Stimulated activated CD8-positive, alpha-beta memory T cell treated with anti-CD3 and anti-CD28 coated beads, Interleukin-4, amount 100 ng/mL, for 1 hour (primary cell): ENCODE measurements at places on chromosomes 11 and 22.
A peak's percentile ranks its signal among the peaks of the same experiment; 100 is the strongest.

GRCh38 chr11:122486793-122487495 lies 168.6 kb upstream of the UBASH3B start:
- DNase-seq, result no peak

DNA sequence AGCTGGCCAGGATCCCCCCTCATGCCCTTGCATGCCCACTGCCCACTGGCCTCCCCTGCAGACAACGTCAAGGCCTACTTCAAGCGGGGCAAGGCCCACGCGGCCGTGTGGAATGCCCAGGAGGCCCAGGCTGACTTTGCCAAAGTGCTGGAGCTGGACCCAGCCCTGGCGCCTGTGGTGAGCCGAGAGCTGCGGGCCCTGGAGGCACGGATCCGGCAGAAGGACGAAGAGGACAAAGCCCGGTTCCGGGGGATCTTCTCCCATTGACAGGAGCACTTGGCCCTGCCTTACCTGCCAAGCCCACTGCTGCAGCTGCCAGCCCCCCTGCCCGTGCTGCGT lies 7.9 kb downstream of the AIP start:
- no peak for DNase-seq

- no peak for DNase-seq
Measured at GRCh38 chr22:22787151-22787550, 100.5 kb upstream of the IGLL5 start.

- no peak for DNase-seq
Measured at GRCh38 chr11:3939211-3939610, 83.7 kb downstream of the STIM1 start.

- DNase-seq, result no peak
Measured at GRCh38 chr11:9760193-9760575, 96.3 kb downstream of the SWAP70 start.

- no peak for DNase-seq
Measured at GRCh38 chr11:70135625-70136059, 57.5 kb downstream of the ANO1 start.

- DNase-seq, result no peak
Measured at GRCh38 chr22:46026899-46027210, 49.9 kb upstream of the WNT7B start.

DNA sequence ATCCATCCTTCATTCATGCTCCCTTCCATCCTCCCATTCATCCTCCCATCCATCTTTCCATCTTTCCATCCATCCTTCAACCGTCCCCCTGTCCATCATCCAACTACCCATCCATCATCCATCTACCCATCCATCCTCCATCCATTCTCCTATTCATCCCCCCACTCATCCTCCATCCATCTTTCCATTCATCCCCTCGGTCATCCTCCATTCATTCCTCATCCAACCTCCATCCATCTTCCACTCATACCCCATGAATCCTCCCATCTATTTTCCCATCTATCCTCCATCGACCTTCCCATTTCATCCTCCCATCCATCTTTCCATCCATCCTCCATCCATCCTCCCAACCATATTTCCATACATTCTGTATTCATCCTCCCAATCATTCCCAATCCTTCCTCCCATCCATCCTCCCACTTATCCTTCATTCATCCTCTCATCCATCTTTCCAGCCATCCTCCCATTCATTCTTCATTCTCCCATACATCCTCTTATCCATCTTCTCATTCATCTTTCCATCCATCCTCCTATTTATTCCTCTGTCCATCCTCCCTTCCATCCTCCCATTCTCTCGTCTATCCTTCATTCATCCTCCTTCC lies 29.9 kb downstream of the IGLL1 start:
- DNase-seq, result no peak

- DNase-seq, result no peak
Measured at GRCh38 chr11:114129142-114129541, 69.6 kb downstream of the ZBTB16 start.

GRCh38 chr11:73273222-73273895 lies 1.2 kb downstream of the P2RY6 start:
- DNase-seq, result no peak

DNA sequence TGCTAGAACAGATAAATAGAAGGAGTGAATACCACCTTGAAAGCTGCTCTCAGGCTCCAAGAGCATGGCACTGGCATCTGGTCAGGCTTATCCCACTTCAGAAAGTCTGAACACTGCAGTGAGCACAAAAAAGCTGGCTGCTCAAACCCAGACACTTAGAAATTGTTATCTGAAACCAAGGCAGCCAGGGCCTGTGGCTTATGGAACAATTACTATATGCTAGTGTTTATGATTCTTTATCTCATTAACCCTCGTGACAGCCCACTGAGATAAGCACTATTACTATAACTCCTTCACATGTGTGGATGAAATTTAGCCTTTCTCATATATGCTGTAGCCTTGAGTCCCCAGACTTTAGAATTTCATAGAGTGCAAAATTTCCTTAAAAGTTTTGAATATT lies 400.2 kb downstream of the RAB38 start:
- no peak for DNase-seq

- no peak for DNase-seq
Measured at GRCh38 chr22:46401370-46401769, 65.9 kb downstream of the TRMU start.

- DNase-seq, result no peak
Measured at GRCh38 chr11:6357222-6357621, 33.1 kb upstream of the SMPD1 start.

DNA sequence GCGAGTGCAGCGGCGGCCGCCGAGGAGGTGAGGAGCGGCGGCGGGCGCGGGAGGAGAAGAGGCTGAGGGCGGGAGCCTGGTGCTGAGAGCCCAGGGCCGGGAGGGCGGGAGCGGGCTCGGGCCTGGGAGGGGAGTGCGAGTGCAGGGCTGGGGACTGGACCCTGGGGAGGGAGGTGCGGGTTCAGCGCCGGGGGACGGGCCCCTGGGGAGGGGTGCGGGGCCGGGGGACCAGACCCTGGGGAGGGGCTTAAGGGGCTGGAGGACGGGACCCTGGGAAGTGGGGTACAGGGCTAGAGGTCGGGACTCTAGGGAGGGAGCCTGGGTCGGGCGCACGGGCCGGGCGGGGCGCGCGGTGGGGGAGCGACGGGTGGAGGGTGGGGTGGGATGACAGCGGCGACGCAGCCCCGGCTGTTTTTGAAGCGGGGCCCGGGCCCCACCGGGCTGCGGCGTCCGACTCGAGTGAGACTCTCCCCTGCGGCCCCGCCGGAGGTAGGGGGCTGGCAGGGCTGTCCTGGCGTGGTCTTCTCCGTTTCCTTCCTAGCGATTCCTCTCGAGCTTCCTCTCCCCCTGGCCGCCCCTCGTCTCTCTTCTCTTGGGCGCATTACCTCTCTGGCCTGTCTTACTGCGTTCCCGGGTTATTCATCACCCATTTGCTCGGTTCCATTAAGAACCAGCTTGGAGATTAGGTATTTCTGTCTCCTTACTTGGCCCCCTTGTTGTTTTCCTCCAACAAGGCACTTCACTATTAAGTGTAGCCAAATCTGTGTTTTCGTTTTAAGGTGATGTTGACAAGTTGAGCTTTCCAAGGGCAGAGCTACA lies 754 bp downstream of the NUP50 start:
- peak; percentile 6 for DNase-seq

- no peak for DNase-seq
Measured at GRCh38 chr22:34975721-34976120, 90.2 kb upstream of the ISX start.

DNA sequence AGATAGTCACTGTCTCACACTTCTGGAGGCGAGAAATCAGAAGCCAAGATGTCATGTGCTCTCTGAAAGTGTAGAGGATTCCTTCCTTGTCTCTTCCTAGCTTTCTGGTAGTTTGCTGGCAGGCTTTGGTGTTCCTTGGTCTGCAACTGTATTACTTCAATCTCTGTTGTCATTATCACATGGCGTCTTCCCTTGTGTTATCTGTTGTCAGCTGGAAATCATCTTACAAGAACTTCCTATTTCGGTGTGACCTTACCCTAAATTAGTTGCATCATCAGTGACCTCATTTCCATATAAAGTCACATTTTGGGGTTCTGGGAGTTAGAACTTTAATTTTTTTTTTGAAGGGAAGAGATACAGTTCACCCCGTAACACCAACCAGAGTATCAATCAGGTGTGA lies 3.3 kb upstream of the LIN7C start:
- no peak for DNase-seq

DNA sequence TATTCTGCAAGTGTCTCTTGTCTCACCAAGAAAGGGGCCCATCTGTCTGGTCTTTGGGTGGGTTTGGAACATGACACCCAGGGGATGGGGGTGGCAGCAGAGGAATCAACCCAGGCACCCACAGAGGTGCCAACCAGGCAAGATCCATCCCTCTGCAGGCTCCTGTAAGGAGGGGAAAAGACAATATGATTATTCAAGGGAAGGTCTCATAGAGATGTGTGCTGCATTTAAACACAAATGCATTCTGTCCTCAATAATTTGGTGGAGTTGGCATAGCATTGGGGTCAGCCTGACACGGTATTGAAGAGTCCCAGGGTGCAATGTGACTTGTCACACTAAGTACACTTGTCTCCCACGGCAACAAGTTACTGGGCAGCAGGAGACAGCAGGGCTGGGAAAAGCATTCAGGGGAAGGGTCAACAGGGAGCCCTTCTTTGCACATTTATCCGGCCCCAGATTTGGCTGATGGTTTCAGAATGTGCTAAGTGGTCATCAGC lies 33.1 kb upstream of the SPON1 start:
- no peak for DNase-seq

DNA sequence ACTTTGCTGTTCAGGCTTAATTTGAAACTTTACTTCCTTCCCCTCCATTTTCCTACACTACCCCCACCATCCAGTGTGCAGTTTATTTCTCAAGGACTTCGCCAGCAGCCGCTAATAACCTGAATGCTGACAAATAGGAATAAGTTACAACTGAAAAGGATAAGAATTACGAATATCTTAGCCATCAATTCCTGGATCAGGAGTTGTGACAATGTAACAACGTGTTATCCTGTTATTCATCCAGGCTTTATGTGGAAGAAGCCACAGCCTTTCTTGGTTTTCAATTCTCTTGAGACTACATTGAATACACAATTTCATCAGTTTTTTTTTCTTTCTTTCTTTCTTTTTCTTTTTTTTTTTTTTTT lies 5.9 kb downstream of the HBG1 start:
- no peak for DNase-seq

DNA sequence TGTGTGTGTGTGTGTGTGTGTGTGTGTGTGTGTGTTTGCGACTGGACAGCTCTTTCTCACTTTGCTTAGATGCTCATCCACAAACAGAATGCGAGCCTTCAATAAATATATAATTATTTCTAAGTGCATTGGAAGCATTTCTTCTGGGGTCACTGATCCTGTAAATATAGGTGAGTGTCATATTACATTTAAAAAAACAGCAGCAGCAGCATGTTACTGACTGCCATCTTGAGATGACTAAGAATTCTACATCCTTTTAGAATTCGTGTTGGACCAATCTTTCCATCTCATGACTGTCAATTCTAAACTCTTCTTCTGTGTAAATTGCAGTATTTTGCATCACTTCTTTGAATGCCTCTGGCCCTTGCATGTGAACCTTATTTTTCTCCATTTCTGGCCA lies 238.0 kb upstream of the DDI1 start:
- DNase-seq, result no peak

DNA sequence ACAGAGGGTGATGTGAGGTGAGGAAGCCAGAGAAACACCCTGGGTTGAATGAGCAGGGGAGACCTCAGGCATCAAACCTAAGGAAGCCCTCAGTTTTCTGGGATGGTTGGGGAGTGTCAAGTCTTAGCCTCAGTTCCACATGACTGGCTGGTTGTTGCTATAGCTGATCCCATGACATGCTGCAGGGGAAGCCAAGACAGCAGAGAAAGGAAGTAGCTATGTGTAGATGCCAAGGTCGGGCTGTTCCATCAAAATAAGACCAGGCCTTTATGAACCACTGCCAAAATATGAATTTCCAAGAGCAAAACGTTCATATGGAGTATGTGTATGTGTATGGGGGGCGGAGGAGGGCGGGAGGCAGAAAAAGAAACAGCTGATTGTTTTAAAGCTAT lies 11.6 kb downstream of the CD59 start:
- no peak for DNase-seq

- DNase-seq, result no peak
Measured at GRCh38 chr11:61149624-61150615, 11.3 kb downstream of the VPS37C start.

- DNase-seq, result no peak
Measured at GRCh38 chr11:120215634-120216033, 4.8 kb downstream of the OAF start.

DNA sequence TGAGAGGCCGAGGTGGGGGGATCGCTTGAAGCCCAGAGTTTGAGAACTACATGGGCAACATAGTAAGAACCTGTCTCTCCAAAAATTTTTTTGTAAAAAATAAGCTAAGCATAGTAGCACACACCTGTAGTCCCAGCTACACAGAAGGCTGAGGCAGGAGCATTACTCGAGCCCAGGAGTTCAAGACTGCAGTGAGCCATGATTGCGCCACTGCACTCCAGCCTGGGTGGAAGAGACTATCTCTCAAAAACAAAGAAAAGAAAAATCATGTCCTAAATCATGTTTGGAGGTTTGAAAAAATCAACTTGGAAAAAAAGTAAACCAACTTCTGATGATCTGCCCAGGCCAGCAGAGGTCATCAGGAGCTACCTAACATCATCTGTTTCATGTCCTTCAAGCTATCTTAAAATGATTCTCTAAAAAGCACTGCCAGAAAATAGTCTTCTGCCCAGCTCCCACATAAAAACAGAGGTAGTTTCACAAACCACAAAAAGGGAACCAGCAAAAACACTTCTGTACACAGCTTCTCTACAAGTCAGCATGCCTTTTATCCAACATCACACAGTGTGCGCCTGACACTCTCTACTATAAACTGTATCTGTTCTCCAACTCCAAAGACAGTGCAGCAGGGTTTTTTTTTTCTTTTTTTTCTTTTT lies 165.0 kb downstream of the SOX6 start:
- DNase-seq, result no peak

GRCh38 chr11:110077831-110078325 lies 15.3 kb upstream of the ZC3H12C start:
- no peak for DNase-seq

DNA sequence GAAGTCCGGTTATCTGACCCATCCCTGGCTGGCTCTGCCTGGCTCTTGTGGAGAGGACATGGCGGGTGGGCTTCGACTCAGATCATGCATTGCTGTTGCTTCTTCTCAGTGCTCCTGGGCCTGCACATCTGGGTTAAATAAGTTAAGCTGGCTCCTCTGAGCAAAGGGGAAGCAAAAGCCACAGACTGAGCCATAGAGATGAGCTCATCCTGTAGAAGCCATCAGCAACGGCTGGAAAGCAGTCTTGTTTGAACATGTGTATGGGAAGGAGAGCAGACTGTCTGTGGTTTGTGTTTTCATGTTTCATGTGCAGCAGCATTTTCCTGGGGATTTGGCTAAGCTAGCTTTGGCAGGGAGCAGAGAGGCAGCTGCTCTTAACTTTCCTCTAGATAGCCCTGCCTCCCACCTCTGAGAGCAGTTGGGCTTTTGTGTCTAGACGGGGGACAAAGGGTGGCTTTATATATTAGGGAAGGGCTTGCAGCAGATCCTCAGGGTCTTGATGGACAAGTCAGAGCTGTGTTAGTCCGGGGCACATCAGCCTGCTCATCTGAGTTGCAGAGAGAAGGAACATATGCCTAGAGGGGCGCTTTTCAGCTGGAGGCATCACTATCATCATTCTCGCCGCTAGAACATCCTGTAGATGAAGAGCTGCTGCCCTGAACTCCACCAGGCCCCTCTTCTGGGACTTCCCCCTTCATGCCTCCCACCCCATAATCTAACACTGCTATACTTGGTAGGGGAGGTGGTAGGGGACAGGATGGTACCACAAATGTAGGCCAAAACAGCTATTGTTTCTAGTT lies 14.9 kb downstream of the DCPS start:
- no peak for DNase-seq
